ENCODE measurements at places on chromosomes 6 and 20.

DNA sequence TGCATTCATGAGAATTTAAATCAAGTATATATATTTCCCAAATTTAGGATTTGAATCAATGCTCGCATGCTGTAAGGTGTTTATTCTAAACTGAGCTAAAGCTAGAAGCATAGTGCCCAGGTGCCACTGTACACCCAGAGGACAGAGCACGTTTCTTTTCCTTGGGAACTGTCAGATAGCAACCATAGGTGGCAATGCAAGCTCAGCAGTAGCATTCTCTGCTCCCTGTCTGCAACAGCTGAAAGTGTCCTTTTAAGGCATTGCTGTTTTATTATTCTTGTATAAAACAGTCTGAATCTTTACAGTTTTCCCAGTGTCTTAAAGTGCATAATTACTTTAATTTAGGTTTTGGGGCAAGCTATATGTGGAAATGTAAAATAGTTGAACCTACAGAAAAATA, 443.4 kb upstream of the MMS22L start:
- DNase-seq, result peak; percentile 23

DNA sequence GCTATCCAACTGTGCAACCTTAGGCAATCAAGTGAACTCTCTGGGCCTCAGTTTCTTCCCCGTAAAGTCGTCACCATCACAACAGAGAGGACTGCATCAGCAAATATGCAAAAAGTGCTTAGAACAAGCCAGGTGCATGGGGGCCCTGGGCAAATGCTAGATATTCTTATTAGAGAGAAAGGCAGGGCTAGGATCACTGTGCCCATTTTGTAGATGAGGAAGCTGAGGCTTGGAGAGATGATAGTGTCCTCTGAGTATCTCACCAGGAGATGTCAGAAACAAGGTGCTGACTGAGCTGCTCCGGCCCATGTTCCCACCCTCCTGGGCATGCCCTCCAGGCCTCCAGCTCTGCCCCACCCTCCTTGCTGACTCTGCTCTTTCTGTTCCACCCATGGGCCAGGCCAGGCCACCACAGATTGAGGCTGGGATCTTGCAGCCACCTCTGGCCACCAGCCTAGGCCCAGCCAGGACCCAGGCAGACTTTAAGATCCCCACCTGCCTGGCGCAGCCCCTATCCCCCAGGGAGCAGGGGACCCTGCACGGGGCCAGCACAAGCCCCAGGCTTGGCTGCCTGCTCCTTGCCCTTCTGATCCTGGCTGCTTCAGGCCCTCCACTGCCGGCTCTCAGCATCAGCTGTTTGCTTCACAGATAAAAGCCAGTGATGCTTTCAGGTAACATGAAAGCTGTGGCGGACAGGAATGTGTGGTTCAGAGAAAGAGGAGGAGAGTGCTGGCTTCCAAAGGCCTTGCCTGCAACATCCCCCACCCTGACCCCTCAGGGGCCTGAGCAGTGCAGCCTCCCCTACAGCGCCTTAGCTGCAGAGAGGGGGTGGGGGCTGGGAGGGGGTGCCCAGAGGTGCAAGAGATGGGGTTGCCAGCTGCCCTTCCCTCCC, 47.6 kb downstream of the GRM4 start:
- no peak for DNase-seq

DNA sequence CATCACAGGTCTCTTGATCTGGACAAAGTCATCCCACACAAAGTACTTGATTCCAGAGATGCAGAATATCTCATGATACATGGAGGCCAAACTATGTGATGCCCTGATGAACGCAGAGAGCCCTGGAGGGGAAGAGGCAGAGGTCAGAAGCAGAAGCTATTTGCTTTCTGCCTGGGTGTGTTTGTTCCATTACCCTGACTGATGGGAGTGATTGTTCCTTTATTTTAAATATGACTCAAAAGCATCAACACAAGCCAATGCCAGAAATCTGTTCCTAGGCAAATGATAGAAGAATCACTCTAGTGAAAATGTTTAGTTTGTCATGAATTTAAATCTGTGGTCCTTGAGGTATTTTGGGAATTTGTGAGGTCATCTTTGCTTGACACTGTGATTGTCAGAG, 54.7 kb upstream of the GGTLC1 start:
- DNase-seq, result no peak

DNA sequence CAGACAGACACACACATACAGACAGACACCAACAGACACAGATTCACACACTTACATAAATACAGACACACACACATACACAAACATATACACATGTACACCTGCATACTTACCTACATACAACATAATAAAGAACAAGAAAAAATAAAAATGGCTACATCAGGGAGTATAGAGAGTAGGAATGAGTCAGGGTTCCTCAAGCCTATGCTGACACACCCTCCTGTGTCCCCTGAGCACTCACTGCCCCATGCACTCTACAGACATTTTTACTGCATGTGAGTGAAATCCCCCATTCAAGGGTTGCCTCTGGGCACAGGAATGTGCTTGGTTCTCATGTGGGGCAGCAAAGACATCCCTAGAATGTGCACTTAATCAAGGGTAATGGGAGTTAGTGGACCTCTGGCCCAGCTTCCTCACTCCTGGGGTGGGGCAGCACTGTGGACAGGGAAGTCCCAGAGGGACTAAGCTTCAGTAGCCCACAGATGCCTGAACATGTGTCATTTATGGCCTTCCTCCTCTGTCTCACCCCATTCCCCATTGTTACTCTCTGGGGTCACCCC, 185.9 kb upstream of the FOXA2 start:
- DNase-seq, result no peak

- no peak for DNase-seq
These were observed 36.1 kb downstream of the BICRAL start for GRCh38 chr6:42817907-42818306.

GRCh38 chr6:87181903-87182302, 26.5 kb downstream of the ZNF292 start:
- no peak for DNase-seq

DNA sequence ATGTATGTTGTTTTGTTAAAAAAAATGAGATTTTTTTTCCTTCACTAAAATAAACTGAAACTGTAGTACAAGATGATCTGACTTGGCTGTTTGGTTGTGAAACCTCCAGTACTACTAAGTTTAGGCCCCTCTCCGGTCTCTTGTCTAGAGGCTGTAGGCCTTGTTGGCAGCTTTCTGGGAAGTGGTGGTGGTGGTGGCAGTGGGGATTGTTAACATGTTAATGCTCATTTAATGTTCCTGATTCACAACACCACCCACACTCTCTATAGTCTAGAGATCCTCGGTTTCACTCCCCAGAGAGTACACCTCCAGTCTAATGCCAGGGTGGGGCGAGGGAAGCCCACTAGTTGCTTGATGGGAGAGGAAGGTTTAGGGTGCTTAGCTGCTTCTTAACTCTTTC, 24.1 kb downstream of the STK4 start:
- DNase-seq, result no peak

DNA sequence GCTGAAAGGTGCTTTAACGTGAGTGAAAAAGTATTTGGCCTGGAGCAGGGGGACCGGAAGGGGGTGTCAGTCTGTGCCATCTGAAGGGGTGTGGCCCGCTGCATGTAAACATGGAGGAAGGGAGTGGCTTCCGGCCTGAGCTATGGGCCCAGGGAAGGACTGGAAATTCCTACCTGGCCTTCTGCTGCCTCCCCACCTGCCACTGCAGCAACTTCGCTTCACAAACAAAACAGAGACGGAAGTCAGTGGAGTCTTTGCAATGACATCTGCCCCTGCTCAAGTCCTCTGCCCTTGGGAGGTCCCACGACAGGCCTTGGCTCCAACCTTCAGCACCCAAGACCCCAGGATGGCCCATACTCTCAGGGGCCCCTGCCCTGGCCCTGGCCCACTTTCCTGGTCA, 28.1 kb upstream of the FOXP4 start:
- peak; percentile 58 for DNase-seq

- DNase-seq, result peak; percentile 73
These were observed 16.7 kb downstream of the HFE start for GRCh38 chr6:26103770-26104456.

- no peak for DNase-seq
These were observed 611 bp downstream of the CNPY3 start for GRCh38 chr6:42929821-42930360.

GRCh38 chr6:9186148-9186547, 750.8 kb upstream of the SLC35B3 start:
- DNase-seq, result no peak

DNA sequence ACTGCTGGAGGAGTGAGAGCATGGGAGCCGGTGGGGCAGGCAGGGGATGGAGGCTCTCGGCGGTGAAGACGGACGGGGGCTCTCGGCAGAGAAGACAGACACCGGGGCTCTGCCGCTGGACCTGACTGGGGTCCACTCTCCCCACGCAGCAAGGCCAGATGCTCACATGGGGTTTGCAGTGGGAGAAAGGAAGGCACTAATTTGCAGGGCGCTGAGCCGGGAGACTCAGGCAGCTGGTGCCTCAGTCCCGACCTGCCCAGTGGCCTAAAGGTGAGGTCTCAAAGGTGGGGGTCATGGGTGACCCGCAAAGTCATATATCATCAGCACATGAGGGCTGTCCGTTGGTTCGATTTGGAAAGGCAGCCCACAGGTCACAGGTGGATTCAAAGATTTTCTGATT, 187.3 kb downstream of the ERMARD start:
- no peak for DNase-seq

DNA sequence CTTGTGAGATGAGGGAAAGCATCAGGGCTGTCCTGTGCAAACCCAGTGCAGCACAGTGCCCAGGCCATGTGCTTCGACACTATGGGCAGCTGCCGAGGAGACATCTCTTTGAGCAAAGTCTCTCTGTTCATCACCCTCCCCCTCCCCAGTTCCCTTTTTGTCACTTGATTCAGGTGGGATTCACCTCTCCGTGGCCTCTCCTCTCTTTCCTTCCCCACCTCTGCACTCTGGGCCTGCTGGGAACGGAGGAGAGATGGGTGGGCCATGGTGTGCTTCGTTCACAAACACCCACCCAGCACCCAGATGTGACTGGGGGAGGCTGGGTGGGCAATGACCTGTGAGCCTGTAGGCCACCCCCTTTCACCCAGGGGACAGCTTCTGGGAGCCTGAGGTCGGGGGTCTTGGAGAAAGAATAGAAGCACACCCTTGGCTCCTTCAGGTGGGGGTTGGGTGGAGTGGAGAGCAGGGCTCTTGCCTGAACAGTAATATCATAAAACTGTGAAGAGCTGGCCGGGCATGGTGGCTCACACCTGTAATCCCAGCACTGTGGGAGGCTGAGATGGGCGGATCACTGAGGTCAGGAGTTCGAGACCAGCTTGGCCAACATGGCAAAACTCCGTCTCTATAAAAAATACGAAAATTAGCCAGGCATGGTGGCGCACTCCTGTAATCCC, 33.5 kb upstream of the DLGAP4 start:
- no peak for DNase-seq

GRCh38 chr20:22763257-22763906, 179.0 kb upstream of the FOXA2 start:
- no peak for DNase-seq

- no peak for DNase-seq
These were observed 66.0 kb upstream of the ADGRG6 start for GRCh38 chr6:142235791-142236190.

DNA sequence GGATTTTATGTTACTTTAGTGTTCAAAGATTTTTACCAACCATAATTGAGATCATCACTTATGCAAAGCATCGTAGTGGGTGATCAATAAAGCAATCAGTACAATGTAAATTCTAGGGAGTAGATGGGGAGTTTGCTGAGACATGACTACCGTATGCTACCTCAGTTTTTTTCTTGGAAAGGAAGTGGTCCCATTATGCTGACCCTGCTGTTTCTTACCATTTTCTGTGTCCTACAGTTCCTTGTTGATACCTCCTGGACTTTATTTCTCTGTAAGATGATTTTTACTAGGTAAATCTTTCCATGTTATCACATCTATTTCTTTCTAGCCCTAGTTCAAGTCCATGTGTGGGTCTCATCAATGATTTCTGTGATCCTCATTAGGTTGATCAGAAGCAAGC, 19.3 kb upstream of the NKAIN2 start:
- no peak for DNase-seq

- no peak for DNase-seq
These were observed 28.8 kb downstream of the RWDD2A start for GRCh38 chr6:83221889-83222479.

GRCh38 chr20:51061418-51062045, 38.6 kb upstream of the KCNG1 start:
- DNase-seq, result no peak

- no peak for DNase-seq
These were observed 122.2 kb downstream of the JPH2 start for GRCh38 chr20:44064501-44065400.

DNA sequence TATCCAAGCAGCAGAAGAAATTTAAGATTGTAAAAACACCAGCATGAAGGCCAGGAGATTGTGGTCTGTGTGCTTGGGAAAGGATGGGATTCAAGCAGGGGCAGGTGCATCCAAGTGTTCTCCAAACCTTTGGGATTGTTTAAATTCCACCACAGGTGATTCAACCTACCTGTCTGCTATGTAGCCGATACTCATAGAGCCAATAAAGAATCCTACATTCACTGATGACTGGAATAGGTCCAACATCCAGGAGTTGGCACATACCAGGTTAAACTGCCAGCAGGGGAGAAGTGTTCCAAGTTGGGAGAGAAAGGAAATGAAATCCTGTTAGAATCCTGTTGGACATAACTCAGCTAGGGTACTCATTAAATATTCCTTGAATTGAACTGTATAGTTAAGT, 2.2 kb downstream of the SLC22A2 start:
- DNase-seq, result no peak

DNA sequence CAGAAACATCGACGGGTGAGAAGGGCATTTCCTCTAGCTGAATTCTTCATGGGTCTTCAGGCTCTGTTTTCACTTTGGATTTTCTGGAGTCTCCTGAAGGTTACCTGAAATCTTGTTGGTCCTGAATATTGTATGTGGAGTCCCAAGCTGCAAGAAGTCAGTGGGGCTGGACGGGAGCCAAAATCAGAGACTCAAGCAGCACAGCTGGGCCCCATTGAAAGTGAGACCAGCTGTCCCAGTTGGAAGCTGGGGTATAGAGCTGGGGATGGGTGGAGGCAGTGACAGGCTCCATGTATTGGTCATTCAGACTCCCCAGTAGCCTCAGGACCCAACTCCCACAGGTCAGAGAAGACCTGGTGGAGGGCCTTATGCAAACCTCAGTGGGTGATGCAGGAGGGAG, 111.3 kb upstream of the MLN start:
- DNase-seq, result no peak

DNA sequence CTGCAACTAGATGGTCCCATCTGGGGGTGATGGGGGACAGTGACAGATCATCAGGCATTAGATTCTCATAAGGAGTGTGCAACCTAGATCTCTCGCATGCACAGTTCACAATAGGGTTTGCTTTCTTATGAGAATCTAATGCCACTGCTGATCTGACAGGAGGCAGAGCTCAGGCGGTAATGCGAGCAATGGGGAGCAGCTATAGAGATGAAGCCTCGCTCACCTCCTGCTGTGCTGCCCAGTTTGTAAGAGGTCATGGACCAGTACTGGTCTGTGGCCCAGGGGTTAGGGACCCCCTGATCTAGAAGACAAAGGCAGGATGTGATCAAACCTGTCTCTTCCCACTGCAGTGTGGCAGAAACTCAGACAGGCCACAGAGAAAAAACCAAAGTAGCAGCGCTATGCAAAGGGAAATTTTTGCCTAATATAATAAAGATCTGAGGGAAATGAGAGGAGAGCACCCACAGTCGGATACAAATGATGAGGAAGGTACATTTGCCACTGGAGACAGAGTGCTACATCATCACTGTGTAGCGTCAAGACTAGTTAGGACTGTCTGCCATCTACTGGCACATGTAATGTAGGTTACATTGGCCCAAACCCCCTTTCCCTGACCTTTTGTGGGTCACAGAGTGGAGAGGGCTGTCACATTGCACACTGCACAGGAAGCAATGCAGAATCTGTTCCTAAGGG, 4.1 kb upstream of the LY86 start:
- no peak for DNase-seq

Data from WTC11 (cell line).